Skeletal muscle cell (primary cell): ENCODE measurements at places on chromosomes 4 and X.
A peak's percentile ranks its signal among the peaks of the same experiment; 100 is the strongest.

GRCh38 chr4:147780137-147780777 is 48.4 kb downstream of the ARHGAP10 start:
- DNase-seq, result no peak

DNA sequence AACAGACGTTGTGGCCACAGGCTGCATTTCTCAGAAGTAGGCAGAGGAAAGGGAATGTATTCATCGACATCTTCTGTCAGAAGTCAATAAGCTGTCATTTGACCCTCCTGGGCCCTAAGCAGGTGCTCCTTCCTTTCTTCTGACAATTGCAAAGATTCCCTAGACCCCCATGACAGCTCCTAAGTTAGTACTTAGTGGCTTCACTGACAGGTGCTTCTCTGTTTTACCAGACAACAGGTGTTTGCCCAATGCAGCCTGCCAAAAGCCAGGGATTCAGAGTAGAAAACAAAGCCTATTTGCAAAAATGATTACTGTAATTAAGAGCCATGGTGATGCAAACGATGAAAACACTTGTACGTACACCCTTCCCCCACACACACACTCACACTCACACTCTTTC is 7.5 kb upstream of the FGF5 start:
- DNase-seq, result no peak

DNA sequence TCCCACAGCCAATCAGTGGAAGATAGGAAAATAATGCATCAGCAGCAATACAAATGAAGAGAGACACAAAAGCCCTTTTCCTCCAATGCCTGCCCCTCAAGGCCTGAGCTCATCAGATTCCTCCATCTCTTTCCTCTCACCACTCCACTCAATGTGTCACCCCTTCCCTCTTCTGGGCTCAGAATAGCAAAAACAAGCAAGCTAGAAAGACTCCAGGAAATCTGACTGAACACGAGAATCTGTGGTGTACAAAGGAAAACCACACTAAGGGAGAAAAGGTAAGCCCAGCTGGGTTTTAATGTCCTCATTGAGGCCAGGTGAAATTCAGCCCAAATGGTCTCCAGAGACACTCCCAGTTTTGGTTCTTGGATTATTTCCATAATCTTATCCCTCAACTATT is 46.3 kb downstream of the ARHGEF9 start:
- DNase-seq, result no peak

- DNase-seq, result no peak
Observed at GRCh38 chrX:19742826-19743225, 144.6 kb downstream of the SH3KBP1 start.

- no peak for DNase-seq
Observed at GRCh38 chr4:184313702-184314659, 96.3 kb upstream of the ENPP6 start.

DNA sequence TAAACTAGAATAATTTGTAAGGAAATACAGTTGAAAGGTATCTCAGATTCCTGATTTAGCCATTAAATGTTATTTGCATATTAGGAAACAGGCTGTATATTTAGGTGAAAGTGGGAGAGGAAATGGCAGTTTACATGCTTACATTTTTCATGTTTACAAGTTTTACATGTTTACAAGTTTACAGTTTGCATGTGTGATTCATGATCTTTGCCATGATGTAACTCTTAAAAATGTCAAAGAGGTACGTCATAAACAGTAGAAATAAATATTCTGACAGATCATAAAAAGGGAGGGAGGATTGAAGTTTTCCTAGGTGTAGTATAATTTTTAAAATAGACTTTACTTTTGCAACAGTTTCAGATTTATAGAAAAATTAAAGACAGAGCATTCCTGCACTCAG is 45.7 kb downstream of the KDM6A start:
- no peak for DNase-seq

- DNase-seq, result no peak
Observed at GRCh38 chr4:168693750-168694490, 197.1 kb downstream of the PALLD start.

GRCh38 chr4:146637621-146638332 is 916 bp upstream of the POU4F2 start:
- no peak for DNase-seq

- peak; percentile 13 for DNase-seq
Observed at GRCh38 chrX:149962859-149963757, 24.8 kb upstream of the EOLA2 start.

DNA sequence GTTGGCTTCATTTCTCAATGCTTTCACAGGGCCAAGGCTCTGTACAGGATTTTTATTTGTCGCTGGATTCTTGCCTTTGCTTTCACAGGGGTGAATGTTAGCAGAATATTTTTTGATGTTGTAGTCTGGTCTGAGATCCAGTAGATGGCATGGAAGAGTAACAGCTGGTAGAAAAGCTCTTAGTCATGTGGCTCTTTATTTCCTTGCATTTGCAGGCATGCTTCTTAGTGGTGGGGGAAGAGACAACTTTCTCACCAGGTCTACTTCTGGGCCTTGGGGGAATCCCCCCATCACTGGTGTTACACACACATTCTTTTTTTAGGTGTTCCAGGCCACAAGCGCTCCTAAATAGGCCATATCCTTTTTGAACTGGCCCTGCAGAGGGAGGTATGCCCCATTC is 58.2 kb upstream of the DKK2 start:
- peak; percentile 23 for DNase-seq

GRCh38 chrX:132180929-132181328 is 38.3 kb downstream of the RAP2C start:
- no peak for DNase-seq

DNA sequence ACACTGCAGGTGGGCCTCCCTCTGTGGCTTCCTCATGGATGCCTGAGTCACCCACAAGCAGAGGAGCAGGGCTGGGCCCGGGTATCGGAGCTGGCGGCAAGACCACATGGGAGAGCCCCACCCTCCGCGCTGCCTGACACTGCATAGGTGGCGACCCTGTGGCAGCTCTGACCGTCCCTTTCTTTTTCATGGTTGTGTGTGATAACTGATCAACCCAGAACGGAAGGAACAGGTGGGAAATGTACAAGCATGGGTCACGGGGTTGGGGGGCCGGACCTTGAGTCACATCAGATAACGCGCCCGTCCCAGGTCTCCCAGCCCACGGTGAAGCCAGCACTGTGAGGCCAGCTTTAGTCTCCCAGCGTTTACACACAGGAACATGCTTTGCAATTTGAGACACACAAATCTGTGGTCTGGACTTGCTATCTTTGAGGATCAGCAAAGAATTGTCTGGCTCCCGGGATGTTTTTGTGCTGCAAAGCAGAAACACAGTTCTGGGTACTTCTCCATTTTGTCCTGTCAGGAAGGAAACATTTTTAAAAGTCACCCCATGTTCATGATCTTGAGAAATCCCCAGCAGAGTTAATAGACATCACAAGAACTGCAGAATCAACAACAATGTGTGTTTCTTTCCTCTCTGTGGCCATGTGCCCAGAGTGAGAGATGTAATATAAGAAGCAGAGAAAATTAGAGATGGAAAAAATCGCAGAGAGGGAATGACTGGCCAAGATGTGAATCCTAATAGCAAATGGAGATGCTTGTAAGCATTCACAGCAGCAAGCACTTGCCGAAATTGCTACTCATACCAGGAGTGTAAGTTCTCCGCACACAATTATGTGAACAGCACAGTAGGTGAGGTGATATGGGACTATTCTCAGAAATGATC is 70.1 kb upstream of the CBR4 start:
- DNase-seq, result peak; percentile 71

DNA sequence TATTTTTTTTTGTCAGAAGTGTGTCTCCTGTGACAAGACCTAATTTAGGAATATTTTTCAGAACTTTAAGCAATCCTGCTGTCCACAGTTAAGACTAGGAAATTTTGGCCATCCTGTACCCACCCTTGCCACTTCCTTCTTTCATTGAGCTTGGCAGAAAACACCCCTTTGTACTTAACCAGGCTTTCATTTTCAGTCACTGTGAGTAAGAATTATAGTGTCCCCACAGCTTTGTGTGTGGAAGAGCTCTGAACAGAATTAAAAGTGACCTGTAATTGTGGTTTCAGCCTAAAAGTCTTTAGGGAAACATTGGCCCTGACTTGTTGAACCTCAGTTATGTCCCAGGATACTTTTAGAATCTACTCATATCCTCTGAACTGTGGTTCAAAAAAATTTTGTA is 153.7 kb upstream of the BMP3 start:
- DNase-seq, result peak; percentile 0

DNA sequence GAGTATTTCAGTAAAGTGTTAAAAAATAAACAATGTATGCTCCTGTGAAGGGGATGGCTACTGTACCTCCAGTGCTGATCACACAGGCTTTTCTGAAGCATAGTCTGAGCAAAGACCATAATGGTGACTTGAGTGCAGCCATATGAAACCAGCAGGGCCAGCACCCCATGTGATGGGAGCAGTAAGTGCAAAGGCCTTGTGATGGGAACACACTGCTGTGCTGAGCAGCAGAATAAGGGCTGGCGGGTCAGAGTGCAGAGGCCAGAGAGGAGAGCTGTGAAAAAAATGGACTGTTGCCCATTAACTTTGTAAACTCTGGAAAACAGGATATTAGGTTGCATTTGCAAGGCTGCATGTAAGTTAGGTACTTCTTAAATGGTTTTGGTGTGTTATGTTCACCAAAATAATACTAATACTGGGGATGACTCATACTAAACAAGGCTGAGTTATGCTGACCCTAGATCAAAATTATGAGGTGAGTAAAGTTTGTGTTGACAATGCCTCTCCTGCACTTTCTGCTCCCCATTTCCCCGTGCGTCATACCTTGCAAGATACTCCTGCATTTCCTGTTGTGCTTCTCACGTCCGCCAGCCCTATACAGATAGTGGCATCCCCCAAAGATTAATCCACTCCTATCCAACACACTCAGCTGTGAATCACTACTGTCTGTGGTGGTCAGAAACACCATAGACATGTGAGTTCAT is 67.0 kb upstream of the FAM9A start:
- DNase-seq, result peak; percentile 74

DNA sequence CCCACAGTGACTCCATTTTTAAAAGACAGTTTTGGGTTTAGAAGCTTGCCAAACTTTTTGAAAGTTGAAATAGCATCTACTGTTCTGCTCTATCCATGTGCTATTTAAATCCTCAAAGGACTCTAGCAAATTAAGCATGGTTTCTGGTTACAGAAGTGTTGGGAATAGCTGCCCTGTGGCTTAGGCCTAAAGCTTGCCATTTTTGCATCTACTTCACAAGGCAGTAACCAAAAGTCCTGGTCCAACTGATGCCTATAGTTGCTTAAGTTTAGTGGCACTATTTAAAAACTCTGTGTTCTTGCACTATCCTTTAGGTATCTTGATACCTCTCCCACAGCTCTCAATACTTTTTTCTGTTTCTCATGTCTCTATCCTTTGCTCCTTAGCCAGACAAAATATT is 251.0 kb upstream of the GPC4 start:
- no peak for DNase-seq

DNA sequence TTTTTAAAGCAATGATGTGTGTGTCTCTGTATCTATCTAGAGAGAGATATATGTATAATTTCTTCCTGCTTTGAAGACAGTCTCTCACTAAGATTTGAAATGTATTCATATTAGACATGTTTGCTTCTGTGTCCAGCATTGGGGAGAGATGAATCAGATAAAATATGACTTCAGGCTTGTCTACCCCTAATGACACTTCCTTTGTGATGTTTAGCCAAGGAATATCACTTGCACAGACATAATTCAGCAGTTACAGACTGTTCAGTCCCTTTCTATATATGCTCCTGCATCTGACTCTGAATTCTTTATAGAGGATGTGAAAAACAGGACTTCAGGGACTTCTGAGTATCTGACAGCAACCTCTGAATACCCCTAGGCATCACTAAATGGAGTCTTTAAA is 158.4 kb downstream of the DCLK2 start:
- no peak for DNase-seq
